Fibroblast of villous mesenchyme (primary cell): ENCODE measurements at places on chromosomes 1 and 21.
A peak's percentile ranks its signal among the peaks of the same experiment; 100 is the strongest.

DNA sequence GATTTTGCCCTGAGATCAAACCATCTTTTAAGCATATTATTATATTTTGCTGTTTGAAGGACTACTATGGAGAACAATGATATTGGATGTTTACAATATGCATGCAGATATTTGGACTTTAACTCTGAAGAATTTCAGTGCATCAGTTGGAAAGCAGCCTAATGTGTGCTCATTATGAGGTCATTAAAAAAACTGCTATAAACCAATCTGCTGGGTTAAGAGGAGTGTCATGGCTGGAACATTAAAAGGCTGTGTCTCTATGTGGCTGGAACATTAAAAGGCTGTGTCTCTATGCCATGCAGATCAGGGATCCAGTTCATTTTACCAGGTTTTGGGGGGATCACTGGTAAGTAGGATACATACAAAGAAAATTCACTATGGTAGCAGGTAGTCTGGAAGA, 77.6 kb downstream of the SPATA46 start:
- no peak for DNase-seq

DNA sequence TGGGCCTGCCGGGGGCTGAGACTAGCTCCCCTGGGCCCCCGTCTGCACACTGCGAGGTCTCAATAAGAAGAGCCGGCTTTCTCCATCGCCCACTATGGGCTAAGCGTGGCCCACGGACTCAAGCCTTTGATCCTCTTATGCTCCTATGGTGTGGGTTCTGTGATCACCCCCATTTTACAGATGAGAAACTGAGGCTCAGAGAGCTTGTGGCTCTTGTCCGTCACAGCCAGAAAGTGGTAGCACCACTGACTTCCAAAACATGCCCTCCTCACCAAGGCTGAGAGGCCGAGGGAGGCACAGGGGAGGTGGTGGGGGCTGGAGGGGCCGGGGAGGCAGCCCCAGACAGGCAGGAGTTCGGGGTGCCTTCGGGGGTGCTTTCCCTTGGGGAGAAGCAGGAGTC, 39.0 kb upstream of the CASZ1 start:
- DNase-seq, result no peak

DNA sequence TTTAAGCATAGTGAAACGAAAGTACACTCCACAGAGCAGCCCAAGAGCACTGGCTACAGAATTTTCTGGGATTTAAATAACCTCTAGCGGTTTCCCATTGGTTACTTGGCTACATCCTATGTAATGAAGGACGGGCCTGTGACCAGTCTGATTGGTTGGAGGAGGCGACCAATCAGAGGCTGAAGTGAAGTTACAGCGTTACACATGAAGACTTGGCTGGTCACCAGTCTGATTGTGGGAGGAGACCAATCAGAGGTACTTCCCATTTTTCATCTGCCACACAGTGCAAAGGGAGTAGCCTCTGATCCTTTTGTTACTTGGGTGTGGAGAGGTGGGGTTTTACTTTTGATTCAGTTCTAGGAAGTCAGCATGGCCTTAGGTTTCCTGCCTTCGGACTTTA, 142.7 kb upstream of the SERTAD4 start:
- DNase-seq, result no peak

- no peak for DNase-seq
Measured at GRCh38 chr21:38444691-38445090, 53.6 kb downstream of the ERG start.

DNA sequence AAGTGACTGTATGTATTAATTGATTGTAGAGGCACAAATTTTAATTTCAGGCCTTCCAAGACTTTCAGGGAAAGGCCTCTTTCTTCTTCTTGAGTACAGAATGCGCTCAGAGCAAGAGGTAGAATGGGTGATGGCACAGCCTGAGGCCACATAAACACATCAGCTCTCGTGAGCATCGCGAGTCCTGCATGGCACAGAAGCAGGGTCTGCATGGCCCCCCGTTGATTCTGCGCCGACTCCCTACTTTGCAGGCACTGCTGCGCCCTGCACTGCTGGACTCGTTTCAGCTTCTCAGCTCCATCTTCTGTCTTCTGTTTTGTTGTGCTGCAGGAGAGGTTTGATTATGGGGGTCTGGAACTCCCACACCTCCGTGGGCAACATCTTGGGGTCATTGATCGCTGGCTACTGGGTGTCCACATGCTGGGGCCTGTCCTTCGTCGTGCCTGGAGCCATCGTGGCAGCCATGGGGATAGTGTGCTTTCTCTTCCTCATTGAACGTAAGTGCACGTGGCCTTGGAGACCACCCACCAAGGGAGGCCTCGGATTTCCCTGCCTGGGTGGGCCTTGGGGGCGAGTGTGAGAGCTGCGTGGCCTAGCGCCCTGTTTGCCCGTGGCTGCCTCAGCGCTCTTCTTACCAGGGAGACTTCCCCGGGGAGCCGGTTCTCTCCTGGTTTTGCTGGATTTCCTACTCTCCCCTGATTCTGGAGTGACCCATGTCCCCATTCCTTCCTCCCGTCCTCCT, 29.6 kb downstream of the SLC37A1 start:
- no peak for DNase-seq

DNA sequence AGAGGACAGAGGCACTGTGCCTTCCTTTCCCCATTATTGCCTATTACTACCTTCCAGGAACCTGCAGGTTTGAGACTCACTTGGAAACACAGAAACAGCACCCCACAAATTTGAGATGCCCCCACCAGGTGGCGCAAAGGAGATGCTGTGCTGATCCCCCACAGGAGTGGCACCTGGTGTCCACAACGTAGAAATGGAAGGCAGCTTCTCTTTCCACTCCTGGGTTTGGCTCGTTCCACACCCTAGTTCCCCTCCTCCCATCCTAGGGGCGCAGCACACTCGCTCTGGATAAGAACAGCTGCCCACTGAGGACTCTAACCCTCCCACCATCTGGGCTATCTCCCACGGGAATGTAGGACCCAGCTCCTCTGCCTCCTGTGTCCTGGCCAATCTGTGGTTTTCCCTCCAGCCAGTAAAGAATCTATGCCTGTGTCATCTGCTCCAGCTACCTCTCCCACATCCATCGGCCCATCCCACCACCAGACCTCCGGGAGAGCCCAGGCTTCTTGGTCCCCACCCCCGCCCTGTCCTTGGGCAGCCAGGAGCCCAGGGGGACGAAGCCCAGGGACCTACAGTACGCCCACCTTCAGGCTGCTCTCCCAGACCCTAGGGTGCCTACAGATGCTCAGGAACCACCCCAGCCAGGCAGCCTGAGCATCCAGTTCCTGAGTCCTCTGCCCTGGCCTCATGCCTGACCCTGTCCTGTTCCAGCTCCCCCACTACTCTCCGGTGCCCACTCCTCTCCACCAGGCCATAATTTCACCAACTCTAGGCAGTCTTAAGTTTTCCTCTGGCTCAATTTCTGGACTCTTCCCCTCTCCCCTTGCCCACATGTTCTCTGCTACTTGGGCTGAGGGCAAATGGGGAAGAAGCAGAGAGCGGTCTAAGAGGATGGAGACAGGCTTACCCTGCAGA, 549 bp downstream of the THBS3 start:
- DNase-seq, result peak; percentile 82

GRCh38 chr1:83832194-83832593, 166.7 kb downstream of the TTLL7 start:
- no peak for DNase-seq

GRCh38 chr1:71587961-71588360, 507.1 kb upstream of the ZRANB2 start:
- peak; percentile 30 for DNase-seq

DNA sequence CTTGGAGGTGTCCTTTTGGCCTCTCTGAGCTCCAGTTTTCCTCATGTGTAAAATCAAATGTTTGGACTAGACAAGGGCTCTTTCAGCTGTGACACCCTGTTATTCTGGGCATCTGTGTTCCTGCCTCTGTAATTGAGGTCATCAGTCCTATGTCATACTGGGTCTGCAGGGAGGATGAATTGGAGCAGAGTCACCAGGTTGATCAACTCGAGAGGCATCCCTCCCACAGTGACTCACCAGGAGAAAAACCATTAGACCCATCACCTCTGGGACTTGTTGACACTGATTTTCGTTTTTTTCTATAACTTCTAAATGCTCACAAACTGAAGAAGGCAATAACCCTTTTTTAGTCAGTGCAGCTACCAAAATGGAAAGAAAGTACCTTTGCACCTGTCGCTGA, 82.2 kb downstream of the ST6GALNAC5 start:
- DNase-seq, result peak; percentile 60

DNA sequence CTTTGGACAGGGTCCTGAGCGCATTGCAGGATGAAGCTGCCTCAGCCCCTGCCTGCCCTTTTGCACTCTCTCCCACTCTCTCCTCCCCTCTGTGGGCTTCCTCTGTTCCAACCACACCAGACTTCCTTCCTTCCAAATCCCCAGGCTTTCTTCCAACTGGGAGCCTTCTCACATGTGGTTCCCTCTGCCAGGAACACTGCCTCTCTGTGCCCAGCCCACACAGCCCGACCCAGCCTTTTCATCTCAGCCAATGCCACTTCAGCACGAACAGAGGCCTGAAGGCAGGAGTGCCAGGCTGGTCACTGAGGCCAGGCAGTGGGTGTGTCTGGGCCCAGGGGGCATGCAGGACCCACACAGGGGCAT, 5.9 kb downstream of the SELENON start:
- no peak for DNase-seq

GRCh38 chr1:8122477-8123407, 96.6 kb upstream of the ERRFI1 start:
- peak; percentile 93 for DNase-seq

DNA sequence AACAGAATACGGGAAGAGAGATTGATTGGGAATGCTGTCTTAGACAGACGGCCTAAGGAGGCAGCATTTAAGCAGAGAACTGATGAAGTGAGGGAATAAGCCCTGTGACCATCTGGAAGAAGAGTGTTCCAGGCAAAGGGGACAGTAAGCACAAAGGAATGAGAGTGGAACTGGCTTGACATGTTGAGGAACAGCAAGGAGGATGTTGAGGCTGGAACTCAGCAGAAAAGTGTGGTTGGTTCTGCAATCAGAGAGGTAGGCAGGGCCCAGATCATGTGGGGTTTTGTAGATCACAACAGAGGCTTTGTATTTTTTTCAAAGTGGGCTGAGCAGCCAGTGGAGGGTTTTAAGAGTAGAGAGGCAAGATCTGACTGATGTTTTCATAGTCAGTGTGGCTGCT, 157.4 kb downstream of the DNM3 start:
- DNase-seq, result no peak

DNA sequence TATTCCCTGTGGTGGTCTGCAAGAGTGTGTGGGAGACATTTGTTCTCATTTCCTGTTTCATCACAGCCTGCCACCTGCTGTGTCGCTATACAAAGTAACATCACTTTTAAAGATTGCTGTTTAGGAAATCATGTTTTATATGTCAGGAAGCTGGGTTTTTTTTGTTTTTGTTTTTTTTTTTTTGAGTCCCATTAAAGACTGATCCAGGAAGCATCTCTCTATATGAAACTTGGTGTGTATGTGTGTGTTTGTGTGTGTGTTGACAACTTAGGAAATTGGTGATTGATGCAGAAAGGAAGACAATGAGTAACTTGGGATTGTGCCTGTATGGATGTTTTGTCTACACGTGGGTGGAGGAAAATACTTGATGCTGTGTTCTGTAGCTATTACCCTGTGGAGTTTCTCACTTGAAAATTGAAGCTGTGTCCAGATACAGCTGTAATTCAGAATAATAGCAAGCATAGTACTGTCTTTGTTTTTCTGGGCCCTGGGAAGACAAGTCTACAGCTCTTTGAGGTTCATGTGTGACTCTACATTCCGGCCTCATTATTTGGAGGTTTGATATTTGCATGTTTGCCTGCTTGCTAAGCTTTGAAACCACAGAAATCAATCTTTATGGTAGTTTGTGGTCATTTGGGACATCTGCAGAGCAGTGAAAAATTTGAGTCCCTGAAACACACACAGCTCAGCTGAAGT, 47.9 kb downstream of the LAMC1 start:
- peak; percentile 75 for DNase-seq

DNA sequence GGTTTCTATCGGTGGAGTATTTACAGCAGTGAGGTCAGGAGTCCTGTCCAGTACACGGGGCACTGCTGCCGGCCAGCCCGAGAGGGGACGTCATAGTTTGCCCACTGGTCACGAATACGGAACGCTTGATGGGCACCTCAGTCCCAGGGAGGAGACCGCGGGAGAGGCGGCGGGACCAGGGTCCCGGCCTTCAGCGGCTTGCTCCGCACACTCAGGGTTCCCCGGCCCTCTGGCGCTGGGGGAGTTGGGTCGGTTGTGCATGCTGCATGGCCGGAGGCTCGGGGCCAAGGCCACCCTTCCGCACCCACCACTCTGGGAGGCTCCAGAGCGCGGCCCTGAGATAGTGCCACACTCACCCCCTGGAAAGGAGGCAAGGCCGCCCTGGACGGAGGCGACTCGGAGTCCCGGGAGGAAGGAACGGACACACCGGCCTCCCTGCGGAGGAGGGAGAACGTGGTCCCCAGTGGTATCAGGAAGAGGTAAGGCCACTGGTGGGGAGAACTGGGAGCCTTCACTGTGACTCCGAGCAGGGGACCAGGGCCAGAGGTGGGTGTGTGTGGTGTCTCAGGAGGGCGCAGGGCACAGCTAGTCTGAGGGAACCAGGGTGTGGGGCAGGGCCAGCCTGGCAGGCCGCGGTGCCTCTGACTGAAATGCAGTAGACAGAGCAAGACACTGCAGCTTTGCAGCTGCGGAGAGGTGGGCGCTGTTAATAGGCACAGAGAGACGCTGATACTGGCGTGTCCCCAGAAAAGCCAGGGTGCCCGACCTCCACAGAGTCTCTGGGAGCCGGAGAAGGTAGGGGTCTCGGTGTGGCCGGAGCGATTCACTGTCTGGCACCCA, 28.6 kb upstream of the PRSS38 start:
- no peak for DNase-seq

DNA sequence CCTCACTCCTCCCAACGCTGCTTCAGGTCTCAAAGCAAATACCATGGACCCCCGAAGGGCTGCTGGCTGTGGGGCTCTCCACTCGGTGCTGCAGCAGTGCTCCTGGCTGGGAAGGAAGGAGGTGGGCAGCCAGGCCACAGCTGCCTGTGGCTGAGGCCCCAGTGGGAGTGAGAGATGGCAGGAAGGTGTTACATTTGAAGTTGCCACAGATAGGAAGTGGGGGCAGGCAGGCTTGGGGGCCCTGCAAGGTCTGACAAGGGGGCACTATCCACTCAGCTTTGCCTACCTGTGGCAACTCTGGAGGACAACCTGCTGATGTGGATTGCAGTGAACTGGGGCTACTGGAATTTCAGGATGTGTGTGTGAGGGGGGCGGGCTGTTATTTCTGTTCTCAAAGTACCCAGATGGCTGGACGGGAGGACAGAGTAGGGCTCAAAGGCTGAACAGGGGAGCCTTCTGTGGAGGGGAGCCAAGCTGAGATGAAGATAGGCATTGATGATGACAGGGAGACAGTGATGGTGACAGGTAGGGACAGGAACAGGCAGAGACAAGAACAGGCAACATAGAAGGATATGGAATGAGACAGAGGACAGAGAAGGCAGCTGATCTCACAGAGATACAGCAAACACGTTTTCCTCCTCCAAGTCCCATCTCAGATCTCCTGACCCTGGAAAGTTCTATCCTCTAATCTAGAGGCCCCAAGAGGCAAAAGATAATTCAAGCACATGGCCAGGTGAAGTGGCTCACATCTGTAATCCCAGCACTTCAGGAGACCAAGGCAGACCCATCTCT, 1.8 kb downstream of the ZNF683 start:
- no peak for DNase-seq

GRCh38 chr1:22959545-22960360, 12.9 kb downstream of the LACTBL1 start:
- DNase-seq, result no peak
